GM23248 (cell line): ENCODE measurements at places on chromosomes 16 and 17. TPM values are rescaled to one million over a fixed set of nuclear protein-coding genes. Genes with fewer than 3 reads are reported as not detected.

GRCh38 chr16:27112093-27112811 is 45.5 kb downstream of the C16orf82 start:
- no peaks in the 10 kb centered on the region for H3K27me3 ChIP-seq
- no peak for DNase-seq
- no peak overlapping the region for H3K27ac ChIP-seq
- no peaks in the 10 kb centered on the region for H3K36me3 ChIP-seq

DNA sequence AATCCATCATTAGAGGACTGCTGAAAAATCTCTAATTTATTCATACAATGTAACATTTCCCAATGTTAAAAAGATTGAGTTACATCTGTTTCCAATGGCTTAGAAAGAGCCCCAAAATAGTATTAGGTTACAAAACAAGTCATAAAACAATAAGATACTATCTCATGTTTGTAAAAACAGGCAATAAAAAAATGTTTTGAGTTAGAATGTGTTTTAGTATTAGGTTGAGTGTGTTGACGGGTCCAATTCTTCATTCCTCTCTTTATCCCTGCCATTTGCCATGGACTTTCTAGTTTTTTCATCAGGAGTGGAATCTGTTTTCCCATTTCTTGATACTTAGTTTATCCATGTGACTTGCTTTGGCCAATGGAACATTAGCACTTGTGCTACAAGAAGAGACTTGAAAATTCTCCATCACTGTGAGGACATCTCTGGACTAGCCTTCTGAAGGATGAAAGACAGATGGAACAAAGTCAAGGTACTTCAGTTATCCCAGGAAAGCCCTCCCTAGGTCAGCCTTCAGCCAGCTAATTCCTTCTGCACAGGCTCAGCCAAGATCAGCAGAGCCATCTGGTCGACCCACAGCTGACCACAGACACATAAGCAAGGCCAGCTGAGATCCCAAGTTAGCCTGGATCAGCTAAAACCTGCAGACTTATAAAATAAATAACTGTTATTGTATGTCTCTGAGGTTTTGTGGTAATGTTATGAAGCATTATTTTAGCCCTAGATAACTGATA is 83.3 kb downstream of the HS3ST3A1 start:
- H3K4me1 ChIP-seq: peaks cover 15% of the 10 kb centered on the region
- no peaks in the 10 kb centered on the region for H3K27me3 ChIP-seq
- H3K36me3 ChIP-seq: peaks cover 15% of the 10 kb centered on the region; the same call in 1 of the 2 replicates
- peak; percentile 33 for DNase-seq

GRCh38 chr17:27602721-27603420 is 28.1 kb upstream of the LGALS9 start:
- H3K36me3 ChIP-seq: no peaks in the 10 kb centered on the region
- no peak overlapping the region for H3K27ac ChIP-seq
- no peaks in the 10 kb centered on the region for H3K27me3 ChIP-seq
- peak; percentile 76 for DNase-seq

DNA sequence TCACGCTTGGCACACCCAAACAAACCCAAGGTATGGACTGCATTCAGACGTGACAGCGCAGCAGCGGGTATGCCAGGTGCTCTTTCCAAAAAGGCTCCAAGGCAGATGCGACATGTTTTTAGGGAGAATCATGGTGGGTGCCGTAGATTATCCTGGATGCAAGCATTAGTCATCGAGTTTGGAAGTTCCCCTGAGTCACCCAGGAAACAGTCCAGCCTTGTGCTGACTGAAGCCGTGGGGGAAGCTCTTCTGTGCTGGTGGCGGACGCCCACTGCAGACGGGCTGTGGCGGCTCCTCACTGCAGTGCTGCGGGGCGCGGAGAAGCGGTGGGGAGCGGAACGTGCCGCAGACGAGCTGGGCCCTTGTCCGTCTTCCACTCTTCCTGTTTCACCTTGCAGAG is 13.9 kb downstream of the JPT2 start:
- H3K27ac ChIP-seq: no peak overlapping the region
- H3K36me3 ChIP-seq: peaks cover 46% of the 10 kb centered on the region
- no peak overlapping the region for H3K4me3 ChIP-seq
- DNase-seq: peak; percentile 81
- no peaks in the 10 kb centered on the region for H3K27me3 ChIP-seq

The TEX19 gene
- not detected in 2 replicates for total RNA-seq

The TBX21 gene
- not detected in 2 replicates for total RNA-seq
